NCI-H1105 (cell line): ENCODE measurements at places on chromosomes 12 and 14.

GRCh38 chr12:96982671-96983070, 75.6 kb downstream of the NEDD1 start:
- DNase-seq, result no peak

DNA sequence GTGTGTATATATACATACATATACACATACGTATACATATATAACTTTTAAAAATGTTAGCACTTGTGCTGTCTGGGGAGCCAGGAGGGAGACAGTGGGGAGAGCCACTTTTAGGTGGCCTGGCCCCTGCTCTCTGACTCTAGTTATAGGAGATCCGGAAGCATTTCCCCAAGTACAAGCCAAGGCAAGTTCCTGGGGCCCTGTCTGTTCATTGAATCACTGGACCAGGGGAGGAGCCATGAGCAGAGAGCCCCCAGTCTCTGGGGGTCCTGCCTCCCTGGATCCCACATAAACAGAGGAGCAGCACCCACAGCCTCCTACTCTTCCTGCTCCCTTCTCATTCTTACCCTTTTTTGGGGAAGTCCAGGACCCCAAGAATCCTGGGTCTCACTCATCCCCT, 45.4 kb upstream of the TMED10 start:
- DNase-seq, result no peak

DNA sequence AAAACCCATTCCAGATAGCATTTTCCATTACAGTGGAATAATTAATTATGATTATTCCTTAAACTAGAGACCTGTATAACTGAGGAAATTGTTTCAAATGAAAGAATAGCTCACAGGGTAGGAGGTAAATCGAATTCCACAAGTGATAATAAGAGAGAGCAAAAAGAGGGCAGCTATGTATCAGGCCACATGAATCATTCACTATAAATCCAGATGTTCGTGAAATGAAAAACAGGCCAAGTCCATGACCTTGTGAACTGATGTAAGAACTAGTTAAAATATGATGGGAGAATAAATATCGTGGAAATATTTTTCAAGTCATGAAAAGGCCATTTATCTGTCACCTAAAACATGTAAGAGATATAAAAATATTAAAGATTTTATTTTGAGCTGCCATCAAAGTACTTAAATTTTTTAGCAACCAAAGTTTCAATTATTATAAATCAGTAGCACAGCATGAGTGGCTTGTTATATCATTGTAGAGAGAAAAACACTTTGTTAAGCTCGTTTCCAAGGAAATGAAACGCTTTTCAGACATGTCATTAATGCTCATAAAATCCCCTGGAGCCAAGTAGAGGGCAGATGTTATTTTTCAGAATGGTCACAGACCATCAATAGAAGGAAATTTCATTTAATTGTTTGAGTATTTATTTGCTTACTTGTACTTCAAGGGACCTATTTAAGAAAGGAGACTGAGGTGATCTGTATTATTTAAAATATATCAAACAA, 120.6 kb upstream of the CDKN3 start:
- DNase-seq, result peak; percentile 22

DNA sequence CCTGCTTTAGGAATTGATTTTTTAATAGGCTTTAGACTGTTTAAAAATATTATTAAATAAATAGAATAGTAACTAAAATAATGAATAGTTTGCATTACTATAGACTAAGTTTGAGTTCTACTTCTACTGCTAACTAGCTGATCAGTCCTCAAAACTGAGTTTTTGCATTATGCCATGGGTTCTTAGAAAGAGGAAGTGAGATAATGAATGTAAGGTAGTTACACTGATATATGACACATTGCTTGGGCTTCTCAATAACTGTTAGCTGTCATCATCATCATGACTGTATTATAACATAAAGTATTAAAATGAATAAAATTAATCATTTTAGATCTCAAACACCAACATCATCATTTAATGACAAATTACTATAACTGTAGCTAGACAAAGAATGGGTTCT, 949.7 kb downstream of the TRHDE start:
- DNase-seq, result no peak

DNA sequence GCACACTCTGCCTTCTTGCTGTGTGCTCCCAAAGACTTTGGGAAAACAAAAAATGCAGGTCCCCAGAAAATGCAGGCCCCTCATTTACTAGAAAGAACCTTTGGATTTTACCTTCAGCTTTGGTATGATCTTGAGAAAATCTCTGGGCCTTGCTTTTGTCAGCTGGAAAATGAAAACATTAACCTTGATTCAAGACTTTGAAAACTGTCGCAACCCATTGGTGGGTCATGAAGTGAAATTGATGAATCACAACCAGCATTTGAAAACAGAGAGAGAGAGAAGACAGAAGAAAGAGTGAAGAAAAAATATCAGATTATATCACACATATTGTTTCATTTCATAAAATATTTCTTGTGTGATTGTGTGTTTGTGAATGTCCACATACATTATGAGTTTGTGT, 322.5 kb downstream of the ZFP36L1 start:
- DNase-seq, result no peak

GRCh38 chr14:62081951-62082350, 319.7 kb downstream of the SNAPC1 start:
- DNase-seq, result no peak

DNA sequence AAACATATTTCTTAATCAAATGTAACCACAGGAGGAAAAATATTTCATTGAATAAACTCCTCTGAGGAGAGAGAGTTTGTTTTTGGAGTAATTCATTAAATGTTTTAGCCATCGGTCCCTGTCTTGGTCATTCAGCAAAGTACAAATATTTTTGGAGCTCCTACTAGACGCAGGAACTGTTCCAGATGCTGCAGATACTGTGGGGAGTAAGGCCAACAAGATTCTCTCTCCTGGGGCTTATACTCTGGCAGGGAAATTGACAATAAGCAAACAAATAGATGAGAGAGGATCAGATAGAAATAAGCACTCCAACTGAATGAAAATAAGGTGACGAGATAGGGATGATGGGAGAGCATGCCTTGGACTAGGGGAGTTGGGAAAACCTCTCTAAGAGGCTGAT, 264.1 kb downstream of the TTC8 start:
- DNase-seq, result no peak

DNA sequence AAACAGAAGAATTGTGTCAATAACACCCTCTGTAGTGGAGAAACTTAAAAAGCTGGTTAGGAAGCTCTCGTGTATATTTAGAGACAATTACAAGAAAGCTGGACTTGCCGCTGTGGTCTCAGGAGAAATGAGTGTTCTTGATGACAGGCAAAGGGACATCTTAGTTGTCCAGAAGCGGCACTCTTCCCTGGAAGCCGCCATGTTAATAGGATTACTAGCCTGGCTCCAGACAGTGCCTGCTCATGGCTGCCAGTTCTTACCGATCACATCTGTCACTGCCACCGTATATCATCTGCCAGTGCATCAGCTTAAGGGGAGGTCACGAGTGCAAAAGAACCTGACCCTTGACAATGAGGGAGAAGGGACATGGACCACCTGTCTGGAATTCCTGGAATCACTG, 48.9 kb downstream of the C14orf132 start:
- DNase-seq, result no peak

GRCh38 chr12:89470741-89471509, 53.7 kb downstream of the GALNT4 start:
- peak; percentile 29 for DNase-seq

DNA sequence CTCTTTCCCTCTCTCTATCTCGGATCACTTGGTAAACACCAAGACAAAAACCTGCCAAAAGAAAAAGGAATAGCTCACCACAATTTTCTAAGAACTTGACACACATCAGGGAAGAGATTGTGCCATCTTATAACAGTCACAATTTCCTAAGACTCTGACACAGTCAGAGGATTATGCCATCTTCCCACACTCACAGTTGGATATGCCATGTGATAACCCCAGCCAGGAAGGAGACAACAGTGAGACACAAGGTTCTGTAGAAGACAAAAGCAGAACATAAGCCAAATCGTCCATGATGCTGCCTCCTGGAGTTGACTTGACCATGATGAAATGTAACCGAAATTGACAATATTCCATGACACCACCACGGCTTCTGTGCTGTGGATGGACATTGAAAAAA, 2.8 kb upstream of the CLEC9A start:
- no peak for DNase-seq

- DNase-seq, result no peak
Observed at GRCh38 chr14:31277085-31277484, 69.5 kb upstream of the HECTD1 start.

DNA sequence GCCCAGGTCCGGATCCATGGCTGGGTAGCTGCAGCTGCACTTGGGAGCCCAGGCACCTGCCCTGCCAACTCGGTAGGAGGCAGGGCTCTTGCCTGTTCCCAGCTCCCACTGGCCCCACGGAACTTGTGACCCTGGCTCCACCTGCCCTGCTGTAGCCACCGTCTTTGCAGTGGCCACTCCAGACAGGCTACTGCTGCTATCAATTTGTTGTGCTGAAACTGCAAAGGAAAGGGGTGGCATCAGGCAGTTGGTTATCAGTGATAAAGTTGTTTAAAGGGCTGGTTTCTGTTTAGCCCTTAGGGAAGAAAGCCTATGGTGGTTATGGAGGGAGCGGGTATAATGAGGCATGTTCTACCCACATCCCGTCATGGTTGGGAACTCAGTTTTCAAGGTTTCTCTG, 32.1 kb upstream of the ARID2 start:
- DNase-seq, result no peak

DNA sequence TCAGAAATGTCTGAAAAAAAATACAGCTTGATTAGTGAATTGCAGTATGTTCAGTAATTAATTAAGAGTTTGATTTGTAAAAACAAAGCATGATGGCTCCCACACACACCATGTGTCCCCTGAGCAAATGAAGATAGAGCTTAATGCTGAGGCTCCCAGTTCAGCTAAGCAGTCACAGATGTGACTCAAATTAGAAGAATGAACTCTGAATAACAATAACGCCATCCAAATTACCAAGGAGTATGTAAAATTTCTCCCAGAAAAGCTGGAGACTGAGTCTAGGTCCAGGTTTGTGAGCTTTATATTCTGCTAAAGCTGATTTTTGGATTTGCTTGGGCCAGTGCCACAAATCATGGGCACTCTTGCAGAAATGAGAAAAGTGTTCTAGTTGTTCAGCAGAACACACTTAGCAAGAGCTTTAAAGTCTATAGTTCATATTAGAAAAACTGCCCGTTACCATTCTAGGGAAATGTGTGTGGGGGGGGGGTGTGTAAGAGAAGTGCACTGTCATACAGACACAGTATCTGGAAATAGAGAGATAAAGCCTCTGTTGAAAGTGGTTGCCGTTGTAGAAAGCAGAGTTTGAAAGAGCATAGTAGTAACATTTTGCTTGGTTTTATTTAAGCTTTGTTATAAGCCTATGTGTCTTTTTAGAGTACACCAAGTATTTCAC, 253.1 kb downstream of the BCAT1 start:
- no peak for DNase-seq

DNA sequence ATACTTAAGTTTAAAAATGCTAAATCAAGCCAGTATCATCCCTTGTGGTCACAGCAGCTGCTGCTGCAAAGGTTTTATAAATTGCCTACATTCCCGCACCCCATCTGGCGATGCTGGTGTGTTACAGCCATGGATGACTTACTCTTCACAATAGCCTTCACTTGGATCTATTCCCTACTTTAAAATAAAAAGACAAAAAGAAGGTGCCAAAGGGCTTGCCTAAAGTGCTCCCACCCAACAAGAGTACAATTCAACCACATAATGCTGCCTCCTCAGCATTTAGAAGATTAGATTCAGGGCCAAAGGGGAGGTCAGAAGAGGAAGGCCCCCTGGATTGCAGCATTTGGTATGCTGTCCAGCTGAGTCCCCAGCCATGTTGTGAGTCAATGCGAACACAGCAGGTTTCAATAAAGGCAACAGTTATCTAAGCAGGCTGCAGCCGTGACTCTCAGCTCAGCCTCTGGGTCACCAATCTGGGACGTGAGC, 176.1 kb downstream of the DAD1 start:
- DNase-seq, result no peak

- DNase-seq, result no peak
Observed at GRCh38 chr12:42023733-42024494, 120.8 kb downstream of the GXYLT1 start.

DNA sequence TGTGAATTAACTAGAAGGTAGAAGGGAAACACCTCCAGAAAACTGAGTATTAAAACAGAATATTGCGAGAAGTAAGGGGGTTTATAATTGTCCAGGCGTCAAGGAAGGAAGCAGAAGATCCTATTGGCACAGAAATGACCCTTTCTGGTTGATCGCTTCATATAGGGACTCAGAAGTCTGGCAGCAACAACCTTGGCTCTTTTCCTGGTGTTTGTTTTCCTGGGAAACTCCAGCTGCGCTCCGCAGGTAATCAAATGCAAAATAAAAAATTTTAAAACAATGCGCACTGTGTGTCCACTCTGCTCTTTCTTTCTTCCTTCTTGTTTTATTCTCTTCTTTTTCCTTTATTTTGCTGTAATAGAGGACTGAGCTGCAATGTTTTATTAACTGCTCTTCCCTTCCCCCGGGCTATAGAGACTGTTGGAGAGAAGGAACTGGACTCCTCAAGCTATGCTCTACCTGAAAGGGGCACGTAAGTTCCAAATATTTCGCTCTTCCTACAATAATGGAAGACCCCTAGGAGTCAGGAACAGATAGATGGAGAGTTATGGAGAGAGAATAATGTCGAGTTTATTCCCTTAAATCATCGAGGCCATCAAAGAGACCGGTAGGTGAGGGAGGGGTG, 737 bp downstream of the SPX start:
- peak; percentile 35 for DNase-seq

DNA sequence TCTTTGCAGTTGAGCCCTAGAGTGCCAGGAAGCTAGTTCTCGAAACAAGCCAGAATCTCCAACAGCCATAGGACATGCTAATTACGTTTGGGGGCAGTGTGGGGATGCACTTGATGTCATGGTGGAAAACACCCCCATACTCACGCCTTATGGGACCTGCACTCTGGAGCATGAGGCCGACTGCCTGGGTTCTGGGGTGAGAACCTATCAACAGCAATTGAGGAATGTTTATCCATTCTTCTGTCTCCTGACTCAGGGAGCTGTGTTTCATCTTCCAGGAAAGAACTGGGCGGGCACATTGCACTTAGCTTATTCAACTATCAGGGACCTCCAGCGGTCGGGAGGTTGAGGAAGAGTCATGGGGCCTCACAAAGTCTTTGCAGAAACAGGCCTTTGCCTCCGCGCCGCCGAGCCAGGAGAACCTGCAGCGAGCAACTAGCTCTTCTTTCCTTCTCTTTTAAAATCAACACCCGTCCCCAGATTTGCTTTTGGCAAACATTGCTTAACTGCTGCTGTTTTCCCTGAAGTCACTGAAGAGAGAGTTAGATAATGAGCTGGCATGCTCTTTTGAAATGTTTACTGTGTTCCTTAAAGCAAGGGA, 226.1 kb upstream of the DIO3 start:
- no peak for DNase-seq

DNA sequence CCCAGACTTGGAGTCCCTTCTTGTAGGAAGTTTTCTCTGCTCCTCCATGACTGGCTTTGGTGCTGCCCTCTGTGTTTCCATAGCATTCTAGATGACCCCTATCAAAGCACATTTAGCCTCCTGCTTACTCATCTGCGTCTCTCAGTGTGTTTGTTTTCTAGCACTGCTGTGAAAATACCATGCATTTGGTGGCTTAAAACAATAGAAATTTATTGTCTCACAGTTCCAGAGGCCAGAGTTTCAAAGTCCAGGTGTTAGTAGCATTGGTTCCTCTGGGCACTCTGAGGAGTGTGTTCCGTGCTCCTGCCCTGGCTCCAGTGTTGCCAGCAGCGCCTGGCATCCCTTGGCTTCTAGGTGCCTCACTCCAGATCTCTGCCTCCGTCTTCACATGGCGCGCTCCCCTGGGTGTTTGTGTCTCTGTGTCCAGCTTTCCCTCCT, 86.1 kb downstream of the CACNA1C start:
- no peak for DNase-seq

- DNase-seq, result no peak
Observed at GRCh38 chr14:54603362-54603761, 36.4 kb downstream of the SAMD4A start.
